ENCODE measurements at places on chromosomes 6 and 20. TPM values are rescaled to one million over a fixed set of nuclear protein-coding genes. Genes with fewer than 3 reads are reported as not detected.

GRCh38 chr6:158037021-158037420 lies 55.4 kb downstream of the SYNJ2 start:
- DNase-seq: no peak

DNA sequence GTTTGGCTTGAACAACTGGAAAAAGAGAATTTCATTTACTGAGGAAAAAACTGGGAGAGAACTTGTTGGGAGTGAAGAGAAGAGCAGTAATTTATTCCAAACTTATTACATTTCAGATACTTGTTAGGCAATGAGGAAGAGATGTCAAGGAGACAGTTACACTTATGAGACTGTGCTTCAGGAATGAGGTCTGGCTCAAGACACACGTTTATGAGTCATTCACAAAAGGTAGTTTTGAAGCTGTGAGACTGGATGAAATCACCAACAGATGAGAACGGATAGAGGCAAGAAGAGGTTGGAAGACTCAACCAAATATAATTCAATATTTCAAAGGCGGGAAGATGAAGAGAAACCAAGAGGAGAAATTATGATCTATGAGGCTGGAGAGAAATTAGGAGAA lies 70.6 kb upstream of the DEFB112 start:
- DNase-seq: no peak

CBLN4 gene
- 1.6 TPM for polyA plus RNA-seq

DNA sequence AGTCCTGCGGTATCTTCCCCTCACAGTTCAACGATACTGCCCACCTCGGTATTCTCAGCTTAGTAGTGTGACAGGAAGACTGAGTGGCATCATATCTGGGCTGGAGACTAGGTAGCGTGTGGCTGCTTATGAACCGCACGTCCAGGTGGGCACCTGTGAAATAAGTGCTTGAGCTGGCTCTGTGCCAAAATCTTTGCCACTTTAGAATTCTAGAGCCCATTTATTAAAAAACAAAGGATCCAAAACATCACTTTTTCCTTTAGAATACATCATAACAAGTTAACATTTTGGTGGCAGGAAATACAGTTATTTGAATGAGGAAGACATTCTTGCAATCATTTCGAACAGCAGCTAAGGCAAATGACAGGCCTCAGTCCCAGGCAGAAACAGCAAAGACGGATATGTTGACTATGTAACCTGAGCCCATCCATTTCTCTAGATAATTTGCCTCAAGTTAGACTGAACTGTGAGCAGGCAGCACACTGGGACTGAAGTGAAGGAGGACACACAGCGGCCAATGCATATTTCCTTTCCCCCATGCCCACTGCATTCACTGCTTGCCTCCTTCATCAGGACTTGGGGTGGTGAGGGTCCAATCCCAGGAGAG lies 136.6 kb downstream of the GMDS start:
- DNase-seq: no peak

- no peak for DNase-seq
Measured at GRCh38 chr6:46097366-46097765, 32.4 kb upstream of the ENPP4 start.

TP53TG5 gene
- 0.78 TPM for polyA plus RNA-seq

GRCh38 chr6:115485400-115485799 lies 575.3 kb downstream of the FRK start:
- DNase-seq: no peak
